ENCODE measurements at places on chromosomes 6 and 20.

GRCh38 chr6:106630366-106630765, 988 bp downstream of the QRSL1 start:
- DNase-seq: no peak

DNA sequence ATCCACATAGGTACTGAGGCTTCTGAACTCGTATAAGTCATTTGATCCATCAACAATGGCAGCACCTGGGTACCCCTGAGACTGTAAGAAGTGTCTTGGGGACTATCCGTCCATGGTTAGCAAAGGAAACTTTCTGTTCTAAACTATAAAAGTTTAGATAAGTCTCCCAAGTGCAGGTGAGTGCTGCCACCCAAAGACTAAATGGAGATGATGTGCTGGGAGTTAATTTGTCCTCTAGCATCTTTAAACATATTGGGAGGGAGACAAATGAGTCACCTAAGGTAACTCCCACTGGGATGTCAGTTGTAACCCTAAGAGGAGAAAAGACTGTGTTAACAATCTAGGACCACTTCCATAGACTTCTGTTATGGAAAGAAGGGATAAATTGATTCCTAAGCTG, 6.2 kb downstream of the BEND6 start:
- DNase-seq: no peak

- DNase-seq: no peak
Measured at GRCh38 chr6:7150381-7151064, 42.8 kb downstream of the RREB1 start.

DNA sequence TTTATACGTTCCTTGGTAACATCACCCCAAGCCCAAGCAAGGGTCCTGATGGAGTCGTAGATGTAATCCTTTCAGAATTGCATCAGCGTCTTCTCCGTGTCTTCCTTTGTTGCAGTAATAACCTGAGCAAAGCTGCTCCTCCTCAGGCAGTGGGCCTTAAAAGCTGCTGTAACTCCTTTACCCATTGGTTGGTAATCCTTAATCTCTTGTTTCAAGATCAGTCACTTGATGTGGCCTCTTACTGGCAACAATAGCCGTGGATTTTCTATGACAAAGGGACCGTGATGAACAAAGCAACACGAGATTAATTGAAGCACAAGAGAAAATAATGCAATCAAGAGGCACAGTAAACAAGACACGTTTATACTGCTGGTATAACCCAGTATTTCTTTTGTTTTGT, 44.6 kb downstream of the ALDH5A1 start:
- DNase-seq: no peak

DNA sequence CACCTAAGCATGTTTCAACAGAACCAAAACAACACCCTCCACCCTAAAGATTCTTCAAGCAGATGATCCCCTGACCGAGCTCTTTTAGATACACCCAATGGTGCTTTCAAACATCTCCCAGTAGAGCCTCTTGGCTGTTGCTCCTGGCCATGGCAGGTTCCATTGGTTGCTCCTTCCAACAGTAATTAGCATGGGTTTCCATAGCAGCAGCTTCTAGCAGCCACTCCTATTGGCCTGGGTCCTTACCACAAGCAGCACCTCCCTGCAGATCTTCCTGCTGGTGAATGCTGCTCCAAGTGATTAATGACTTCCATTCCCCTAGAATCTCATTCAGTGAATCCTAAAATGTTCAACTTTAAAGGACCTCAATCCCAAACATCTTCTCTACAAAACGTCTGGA, 13.9 kb downstream of the CCN2 start:
- DNase-seq: no peak

GRCh38 chr6:144364208-144364720, 79.1 kb downstream of the UTRN start:
- DNase-seq: no peak

DNA sequence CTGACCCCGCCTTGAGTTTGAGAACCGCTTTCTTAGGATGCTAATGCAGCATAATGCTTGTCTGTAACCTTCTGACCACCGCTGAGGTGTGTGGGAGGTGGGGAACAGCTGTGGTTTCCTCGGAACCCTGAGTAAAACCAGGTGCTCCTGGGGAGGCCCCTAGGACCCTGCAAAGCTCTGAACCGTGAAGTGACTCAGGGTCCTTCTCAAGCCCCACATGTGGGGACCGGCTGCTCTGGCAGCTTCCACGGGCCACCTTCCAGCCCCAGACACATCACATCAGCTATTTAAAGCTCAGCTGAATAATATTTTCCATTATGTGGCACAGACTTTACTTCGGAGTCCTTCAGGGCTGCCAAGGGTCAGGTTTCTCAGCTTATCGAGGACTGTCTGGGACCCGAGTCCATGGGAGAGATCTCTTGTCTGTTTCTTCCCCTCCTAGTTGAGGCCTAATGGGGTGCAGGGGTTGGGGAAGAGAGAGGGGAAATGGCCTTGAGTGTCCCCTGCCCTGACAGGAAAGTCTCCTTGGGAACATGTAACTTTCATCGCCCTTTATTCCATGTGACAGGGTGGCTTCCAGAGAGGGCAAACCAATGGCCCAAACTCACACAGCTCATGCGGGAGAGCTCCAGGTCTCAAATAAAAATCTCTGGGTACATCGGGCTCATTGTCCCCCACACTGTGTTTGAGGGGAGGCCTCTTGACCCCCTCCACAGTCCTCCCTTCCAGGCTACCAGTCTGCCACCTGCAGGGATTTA, 186.1 kb upstream of the SLC24A3 start:
- DNase-seq: no peak

DNA sequence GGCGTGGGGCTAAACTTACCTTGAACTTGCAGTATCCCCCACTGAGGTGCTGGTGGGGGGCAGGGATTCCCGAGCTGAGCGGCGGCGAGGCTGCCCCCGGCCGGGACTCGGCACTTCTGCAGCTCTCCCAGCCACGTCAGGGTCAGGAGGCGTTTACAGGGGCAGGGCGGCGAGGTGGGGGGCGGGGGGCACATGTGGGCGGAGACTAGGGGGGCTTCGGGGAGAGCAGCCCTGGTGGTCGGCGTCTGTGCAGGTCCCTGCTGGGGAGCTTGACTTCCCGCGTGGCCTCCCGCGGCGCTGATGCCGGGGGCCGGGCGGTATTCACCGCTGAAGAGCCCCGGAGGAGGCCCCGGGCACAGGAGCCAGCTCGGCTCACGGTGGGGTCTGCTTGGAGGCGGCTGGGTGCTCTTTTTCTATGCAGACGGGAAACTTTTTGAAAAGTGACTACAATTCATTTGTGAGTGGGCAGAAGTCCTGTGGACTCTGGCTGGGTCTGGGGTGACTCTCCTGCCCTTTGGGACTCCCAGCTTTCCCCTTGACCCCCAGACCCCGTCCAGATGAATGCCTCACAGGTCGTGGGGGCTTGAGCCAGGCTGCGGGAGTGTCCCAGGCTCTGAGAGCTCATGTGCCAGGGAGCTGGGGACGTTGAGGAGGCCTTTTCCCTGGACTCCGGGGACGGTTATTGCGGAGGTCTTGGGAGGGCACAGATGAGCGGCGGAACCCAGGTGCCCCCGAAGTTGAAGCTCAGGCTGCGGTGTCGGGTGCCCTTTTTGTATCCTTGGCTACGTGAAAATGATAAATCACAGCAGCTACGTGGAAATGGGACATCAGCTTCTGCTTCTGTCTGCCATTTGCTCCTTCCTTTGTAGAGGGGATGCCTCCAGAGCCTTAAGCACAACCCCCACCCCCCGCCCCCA, 75.9 kb upstream of the GATA5 start:
- DNase-seq: no peak

DNA sequence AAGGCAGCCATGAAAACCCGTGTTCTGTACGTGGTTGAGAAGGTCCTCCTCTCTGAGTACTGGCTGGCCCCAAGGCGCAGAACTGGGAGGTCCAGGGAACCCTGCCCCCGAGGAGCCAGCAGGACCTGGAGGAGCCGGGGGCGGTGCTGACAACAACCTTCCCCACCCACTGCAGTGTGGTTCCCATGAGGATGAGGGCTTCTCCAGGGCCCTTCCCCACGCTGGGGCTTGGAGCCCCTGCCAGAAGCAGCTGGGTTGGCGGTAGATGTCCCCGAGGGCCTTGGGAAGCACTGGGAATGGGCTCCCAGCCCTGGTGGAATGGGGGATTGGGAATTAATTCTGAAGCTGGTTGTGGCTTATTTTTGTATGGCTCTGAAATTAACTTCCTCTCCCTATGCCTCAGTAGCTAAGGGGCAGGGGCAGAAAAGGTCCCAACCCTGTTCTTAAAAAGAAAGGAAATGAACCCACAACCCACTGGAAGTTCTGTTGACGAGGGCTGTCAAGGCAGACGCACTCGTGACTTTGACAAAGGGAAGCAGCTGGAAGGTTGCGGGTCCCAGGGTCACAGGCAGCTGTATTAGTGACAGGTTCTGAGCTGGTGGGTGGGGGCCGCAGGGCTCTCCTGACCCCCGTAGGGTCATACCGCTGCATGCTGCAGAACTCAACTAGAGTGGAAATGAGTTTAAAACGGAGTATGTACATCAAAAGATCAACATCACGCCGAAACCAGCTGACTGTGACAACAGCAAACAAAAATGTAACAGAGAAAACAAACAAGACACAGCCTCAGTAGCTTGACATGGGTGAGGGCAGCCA, 13.9 kb upstream of the HELZ2 start:
- no peak for DNase-seq

DNA sequence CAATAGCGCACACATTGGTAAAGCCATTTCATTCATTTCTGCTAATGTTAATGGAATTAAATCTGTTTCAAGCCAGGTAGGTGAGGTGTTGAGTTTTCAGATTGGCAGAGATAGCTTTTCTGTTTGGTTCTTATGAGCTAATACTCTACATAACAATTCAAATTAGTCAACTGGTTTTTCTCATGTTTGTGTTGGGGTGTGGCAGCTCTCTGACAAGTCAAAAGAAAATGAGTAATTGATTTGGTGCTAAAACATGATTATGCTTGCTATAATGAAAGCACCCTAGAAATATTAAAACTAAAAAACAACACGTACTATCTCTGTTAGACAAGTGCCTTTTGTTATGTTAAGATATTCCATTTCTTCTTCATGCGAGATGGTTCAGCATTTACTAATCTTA, 13.6 kb downstream of the PPP1R14C start:
- no peak for DNase-seq

DNA sequence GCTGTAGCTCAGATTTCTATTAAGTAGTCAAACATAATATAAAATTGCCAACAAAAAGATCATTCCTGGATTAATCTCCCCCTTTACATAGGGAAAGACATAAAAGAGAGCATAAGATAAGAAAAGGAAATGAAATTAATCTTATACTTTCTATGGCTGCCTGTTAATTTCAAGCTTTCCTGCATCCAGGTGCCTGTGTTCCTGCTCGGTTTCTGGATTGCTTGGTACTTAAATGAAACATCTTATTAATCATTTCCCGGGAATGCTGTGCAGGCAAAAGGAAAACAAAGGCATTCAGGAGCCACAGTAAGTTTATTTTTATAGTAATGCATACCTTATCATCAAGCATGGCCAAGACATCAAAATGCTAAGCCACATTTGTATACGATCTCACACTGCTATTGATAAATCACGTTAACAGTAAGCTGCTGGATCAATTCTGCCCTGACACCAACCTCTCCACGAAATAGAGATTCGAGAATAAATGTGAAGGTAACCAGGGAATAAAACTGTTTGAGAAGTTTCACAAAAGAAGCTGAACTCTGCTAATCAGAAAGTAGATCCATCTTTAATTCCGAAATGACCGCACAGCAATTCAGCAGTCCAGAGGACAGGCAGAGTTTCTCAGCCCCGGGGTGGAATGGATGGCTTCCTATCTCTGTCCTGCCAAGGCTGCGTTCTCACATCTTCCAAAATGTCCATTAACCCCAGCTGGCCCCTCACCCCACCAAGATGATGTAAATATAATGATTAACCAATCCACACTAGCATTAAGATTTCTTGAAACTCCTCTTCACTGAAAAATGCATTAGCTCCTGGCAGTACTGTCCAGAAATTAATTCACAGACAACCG, 32.6 kb upstream of the APCDD1L start:
- DNase-seq: no peak

- DNase-seq: no peak
Measured at GRCh38 chr20:50855498-50856474, 60.9 kb downstream of the BCAS4 start.

Measured in amniotic stem cell (primary cell).